CD8-positive, alpha-beta memory T cell (primary cell): ENCODE measurements at places on chromosomes 3 and 15.

- no peak overlapping the region for H3K27ac ChIP-seq
- H3K36me3 ChIP-seq, result no peaks in the 10 kb centered on the region
- no peak for DNase-seq
- H3K4me3 ChIP-seq, result no peak overlapping the region
- no peaks in the 10 kb centered on the region for H3K4me1 ChIP-seq
- no peaks in the 10 kb centered on the region for H3K27me3 ChIP-seq
These were observed 8.5 kb downstream of the ERC2 start for GRCh38 chr3:56459719-56460118.

DNA sequence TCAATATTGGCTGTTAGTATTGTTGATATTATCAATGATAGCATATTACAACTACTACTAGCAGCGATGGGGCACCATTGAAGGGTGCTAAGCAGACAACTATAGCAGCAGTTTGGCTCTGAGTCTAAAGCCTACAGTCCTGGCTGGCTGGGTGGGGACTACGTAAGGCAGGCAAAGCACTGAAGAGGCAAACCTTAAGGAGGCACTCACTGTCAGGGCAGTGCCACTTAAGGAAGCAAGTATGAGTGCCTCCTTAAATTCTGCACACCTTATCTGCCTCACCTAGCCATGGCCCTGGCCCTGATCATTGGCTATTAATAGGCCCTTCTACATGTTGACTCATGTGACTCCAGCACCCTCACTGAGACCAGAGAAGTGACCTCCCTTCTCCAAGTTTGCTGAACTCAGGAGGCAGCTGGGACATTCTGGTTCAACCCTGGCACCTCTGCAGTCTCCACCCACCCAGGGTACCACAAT, 20.6 kb downstream of the CDCP1 start:
- no peaks in the 10 kb centered on the region for H3K4me1 ChIP-seq
- no peak for DNase-seq
- no peak overlapping the region for H3K27ac ChIP-seq
- H3K27me3 ChIP-seq, result no peaks in the 10 kb centered on the region
- no peaks in the 10 kb centered on the region for H3K36me3 ChIP-seq

DNA sequence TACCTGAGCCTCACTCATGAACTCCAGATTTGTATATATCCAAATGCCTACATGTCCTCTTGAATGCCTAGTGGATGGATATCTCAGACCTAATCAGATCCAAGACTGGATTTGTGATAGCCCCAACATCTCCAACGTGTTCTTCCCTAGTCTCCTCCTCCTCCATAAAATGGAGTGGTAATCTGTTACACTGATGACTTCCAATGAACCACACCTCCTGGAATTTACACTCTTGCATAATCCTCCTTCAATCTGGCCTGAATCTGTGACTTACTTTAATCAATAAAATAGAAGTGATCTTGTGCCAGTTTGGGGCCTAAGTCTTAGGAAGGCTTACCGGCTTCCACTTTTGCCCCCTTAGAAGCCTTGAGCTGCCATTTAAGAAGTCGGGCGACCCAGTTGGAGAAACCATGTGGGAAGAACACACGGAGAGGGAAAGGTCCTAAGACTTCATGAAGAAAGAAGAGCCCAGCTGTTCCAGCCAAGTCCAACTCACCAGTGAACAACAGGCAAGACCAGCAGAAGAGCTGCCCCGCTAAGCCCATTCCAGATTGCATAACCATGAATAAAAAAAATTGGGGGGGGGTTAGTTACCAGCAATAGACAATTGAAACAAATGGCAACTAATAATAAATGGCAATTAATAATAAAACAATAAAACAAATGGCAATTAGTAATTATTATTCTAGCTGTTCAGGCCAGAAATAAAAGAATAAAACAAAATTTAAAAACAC, 164.3 kb downstream of the STT3B start:
- no peak overlapping the region for H3K27ac ChIP-seq
- DNase-seq, result no peak
- H3K4me3 ChIP-seq, result no peak overlapping the region
- H3K27me3 ChIP-seq, result no peaks in the 10 kb centered on the region
- no peaks in the 10 kb centered on the region for H3K4me1 ChIP-seq

GRCh38 chr3:109278546-109278945, 37.8 kb downstream of the DPPA2 start:
- DNase-seq, result no peak
- H3K27ac ChIP-seq, result no peak overlapping the region
- no peaks in the 10 kb centered on the region for H3K36me3 ChIP-seq
- H3K27me3 ChIP-seq, result no peaks in the 10 kb centered on the region

DNA sequence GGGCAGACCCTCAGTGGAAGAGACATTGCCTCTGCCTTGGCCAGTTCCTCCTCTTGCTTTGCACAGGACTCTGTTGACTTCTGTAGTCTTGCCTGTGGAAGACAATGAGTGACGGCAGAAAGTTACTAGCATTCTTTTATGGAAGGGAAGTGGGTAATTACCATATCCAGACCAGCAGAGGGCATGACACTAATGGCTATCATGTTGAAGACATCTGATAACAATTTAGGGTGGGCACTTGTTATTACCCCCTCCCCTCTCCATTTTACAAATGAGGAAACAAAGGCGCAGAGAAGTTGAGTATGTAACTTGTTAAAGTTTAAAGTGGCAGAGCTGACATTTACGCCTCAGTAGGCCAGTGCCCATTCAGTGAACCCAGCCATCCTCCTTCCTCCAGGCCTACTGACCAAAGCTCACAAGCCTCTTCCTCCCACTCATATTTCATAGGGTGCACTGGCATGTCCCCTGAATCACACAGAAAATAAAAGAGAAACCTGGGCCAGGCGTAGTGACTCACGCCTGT, 48.2 kb upstream of the FMN1 start:
- H3K4me3 ChIP-seq, result no peak overlapping the region
- H3K27ac ChIP-seq, result no peak overlapping the region
- H3K27me3 ChIP-seq, result no peaks in the 10 kb centered on the region
- no peak for DNase-seq
- H3K36me3 ChIP-seq, result no peaks in the 10 kb centered on the region

- no peak for DNase-seq
- no peaks in the 10 kb centered on the region for H3K4me1 ChIP-seq
- no peaks in the 10 kb centered on the region for H3K36me3 ChIP-seq
- no peaks in the 10 kb centered on the region for H3K27me3 ChIP-seq
- no peak overlapping the region for H3K27ac ChIP-seq
These were observed 316.8 kb upstream of the CTDSPL start for GRCh38 chr3:37544869-37545352.

DNA sequence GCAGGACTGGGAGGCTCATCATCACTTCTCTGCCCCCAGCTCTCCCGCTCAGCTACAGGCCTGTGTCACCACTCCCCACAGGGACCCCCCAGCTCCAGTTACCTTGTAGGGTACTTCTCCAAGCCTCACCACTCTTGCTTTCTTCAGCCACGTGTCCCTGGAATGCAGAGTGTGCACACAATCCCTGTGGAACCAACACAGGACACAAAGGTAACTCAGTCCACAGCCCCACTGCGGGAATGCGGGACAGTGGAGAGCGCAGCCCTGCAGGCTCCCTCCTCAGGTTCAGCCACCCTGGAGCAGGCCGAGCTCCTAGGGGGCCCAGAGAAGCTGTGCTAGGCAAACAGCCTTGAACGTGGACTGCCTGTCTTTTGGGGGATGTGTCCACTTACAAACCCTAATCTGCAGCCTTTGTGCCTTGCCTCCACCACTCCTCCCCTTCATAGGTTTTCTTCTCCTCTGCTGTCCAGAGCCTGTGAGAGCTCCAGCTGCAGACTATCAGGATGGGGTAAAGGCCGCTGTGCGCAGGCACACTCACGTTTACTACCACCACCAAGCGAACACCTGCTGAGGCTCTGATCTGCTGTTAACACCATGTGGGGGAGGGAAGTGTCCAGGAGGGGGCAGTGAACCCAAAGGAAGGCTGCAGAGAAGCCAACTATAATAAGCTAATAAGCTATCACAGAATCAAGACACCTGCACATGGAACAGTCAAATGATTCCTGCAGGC, 26.0 kb downstream of the XPC start:
- H3K27ac ChIP-seq, result no peak overlapping the region
- no peak overlapping the region for H3K4me3 ChIP-seq
- H3K4me1 ChIP-seq, result no peaks in the 10 kb centered on the region
- no peak for DNase-seq
- H3K36me3 ChIP-seq, result peaks cover 41% of the 10 kb centered on the region

GRCh38 chr3:72641684-72642083, 206.6 kb downstream of the SHQ1 start:
- DNase-seq, result no peak
- H3K4me1 ChIP-seq, result no peaks in the 10 kb centered on the region
- no peak overlapping the region for H3K27ac ChIP-seq
- no peak overlapping the region for H3K4me3 ChIP-seq

GRCh38 chr3:8136553-8136952, 365.1 kb upstream of the LMCD1 start:
- no peak overlapping the region for H3K27ac ChIP-seq
- H3K36me3 ChIP-seq, result no peaks in the 10 kb centered on the region
- no peaks in the 10 kb centered on the region for H3K4me1 ChIP-seq

GRCh38 chr3:75224412-75224811, 439.7 kb upstream of the FRG2C start:
- H3K4me3 ChIP-seq, result no peak overlapping the region
- H3K36me3 ChIP-seq, result no peaks in the 10 kb centered on the region
- H3K27ac ChIP-seq, result no peak overlapping the region
- DNase-seq, result no peak
- H3K4me1 ChIP-seq, result no peaks in the 10 kb centered on the region
- H3K27me3 ChIP-seq, result no peaks in the 10 kb centered on the region

GRCh38 chr3:138186221-138186620, 880 bp upstream of the ARMC8 start:
- H3K4me3 ChIP-seq, result peak overlapping the region; percentile 75
- peaks cover 24% of the 10 kb centered on the region for H3K4me1 ChIP-seq
- H3K27ac ChIP-seq, result no peak overlapping the region
- H3K36me3 ChIP-seq, result no peaks in the 10 kb centered on the region
- H3K27me3 ChIP-seq, result peaks cover 5% of the 10 kb centered on the region

GRCh38 chr3:106033654-106034053, 164.8 kb upstream of the CBLB start:
- no peak overlapping the region for H3K27ac ChIP-seq
- no peaks in the 10 kb centered on the region for H3K27me3 ChIP-seq
- peak; percentile 9 for DNase-seq
- H3K36me3 ChIP-seq, result no peaks in the 10 kb centered on the region
- H3K4me3 ChIP-seq, result no peak overlapping the region
- no peaks in the 10 kb centered on the region for H3K4me1 ChIP-seq

DNA sequence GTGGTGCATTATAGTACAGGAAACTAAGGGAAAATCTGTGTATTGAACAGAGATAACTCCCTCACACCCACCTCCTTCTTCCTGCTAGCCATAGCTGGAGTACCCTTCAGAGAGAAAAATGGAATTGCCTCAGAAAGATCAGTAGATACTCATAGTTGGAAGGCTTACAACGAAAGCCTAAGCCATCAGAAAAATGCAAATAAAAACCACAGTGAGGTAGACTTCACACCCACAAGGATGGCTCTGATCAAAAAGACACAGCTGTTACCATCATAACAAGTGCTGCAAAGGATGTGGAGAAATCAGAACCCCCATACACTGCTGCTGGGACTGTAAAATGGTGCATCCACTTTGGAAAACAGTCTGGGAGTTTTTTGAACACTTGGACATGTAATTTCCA, 7.4 kb upstream of the DLG1 start:
- no peak overlapping the region for H3K27ac ChIP-seq
- DNase-seq, result no peak
- peaks cover 4% of the 10 kb centered on the region for H3K4me1 ChIP-seq
- peaks cover 5% of the 10 kb centered on the region for H3K27me3 ChIP-seq
- no peak overlapping the region for H3K4me3 ChIP-seq

- no peak overlapping the region for H3K4me3 ChIP-seq
- H3K27ac ChIP-seq, result no peak overlapping the region
- no peaks in the 10 kb centered on the region for H3K36me3 ChIP-seq
These were observed 22.4 kb downstream of the ARL8B start for GRCh38 chr3:5144316-5144994.

DNA sequence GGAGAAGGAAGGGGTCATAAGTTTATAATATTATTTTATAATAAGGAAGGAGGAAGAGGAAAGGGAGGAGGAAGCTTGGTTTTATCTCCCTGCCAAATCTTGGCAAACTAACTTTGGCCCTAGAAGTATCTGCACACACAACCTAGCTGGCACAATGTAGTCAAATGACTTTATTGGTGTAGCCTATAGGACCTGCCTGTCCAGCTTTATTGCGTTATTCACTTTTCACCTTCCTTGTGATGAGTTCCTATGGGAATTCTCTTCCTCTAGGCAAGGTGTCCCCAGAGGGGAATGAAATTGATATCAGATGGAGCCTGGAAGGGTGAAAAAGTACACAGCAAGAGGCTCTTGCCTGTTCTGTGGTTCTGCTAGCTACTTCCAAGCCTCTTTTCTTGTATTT, 111.2 kb upstream of the SLC25A36 start:
- no peak overlapping the region for H3K4me3 ChIP-seq

DNA sequence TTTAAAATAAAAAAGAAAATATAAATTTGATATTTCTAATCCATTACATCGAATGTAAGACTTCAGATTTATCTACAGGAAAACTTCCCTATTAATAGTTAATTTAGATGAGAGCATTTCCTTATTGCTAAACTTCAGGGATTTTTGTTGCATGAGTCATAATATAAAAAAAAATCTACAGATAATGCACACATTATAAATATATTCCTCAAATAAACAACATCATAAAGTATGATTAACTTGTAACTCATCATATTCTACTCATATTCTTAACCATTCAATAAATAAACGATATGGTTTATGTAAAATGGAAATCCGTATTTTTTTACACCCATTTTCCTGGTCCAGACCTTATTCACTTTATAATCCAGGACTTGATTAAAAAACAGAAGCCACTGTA, 477.0 kb downstream of the EPHA3 start:
- no peaks in the 10 kb centered on the region for H3K36me3 ChIP-seq
- H3K4me1 ChIP-seq, result no peaks in the 10 kb centered on the region
- H3K4me3 ChIP-seq, result no peak overlapping the region

DNA sequence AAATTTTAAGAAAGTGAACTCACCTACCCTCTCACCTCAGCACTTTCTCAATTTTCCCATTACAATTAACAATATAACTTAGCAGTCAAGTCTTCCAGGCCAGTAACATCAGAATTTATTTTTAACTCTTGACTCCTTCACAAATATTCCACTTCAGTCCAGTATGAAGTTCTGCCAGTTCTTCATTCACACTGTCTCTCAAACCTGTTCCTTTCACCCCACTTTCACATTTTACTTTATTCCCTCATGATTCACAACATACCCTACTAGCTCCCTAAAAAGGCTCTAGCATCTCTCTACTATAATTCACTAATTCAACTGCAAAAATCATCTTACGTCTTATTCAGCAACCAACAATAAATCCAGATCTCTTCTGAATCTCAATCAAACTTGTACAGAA, 3.8 kb downstream of the GSK3B start:
- no peaks in the 10 kb centered on the region for H3K36me3 ChIP-seq
- H3K27ac ChIP-seq, result no peak overlapping the region
- DNase-seq, result no peak

GRCh38 chr15:58348095-58348812, 83.5 kb upstream of the LIPC start:
- DNase-seq, result no peak
- H3K36me3 ChIP-seq, result no peaks in the 10 kb centered on the region
- no peaks in the 10 kb centered on the region for H3K4me1 ChIP-seq
- H3K27ac ChIP-seq, result no peak overlapping the region
- no peak overlapping the region for H3K4me3 ChIP-seq

GRCh38 chr15:88649286-88649733, 10.5 kb downstream of the ISG20 start:
- H3K27ac ChIP-seq, result no peak overlapping the region
- no peaks in the 10 kb centered on the region for H3K27me3 ChIP-seq
- peak; percentile 39 for DNase-seq
- peaks cover 85% of the 10 kb centered on the region for H3K4me1 ChIP-seq
- peak overlapping the region; percentile 15 for H3K4me3 ChIP-seq
